ENCODE measurements at places on chromosomes 11 and 22.
A peak's percentile ranks its signal among the peaks of the same experiment; 100 is the strongest.

DNA sequence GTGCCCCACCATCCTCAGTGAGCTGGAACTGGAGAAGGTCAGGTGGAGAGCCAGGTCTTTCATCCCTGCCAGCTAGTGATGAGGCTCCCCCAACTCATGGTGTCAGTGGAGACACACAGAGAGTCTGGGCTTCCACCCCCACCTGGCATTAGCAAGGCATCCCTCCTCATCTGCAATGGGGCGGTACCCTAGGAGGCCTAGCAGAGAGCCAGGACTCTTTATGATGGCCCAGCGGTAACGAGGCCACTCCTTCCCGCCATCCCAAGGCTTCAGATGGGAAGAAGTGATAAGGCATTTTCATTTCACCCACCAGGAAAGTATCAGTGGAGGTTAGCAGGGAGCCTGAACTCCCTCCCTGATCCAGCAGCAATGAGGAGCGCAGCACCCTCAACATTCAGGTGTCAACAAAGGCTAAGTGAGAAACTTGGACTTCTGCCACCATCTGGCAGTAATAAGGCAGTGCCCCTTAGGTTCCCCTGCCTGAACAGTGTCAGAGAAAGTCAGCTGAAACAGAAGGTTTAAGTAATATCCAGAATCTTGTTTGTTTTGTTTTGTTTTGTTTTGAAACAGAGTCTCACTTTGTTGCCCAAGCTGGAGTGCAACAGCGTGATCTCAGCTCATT lies 40.5 kb upstream of the FBLN1 start:
- peak; percentile 45 for DNase-seq

DNA sequence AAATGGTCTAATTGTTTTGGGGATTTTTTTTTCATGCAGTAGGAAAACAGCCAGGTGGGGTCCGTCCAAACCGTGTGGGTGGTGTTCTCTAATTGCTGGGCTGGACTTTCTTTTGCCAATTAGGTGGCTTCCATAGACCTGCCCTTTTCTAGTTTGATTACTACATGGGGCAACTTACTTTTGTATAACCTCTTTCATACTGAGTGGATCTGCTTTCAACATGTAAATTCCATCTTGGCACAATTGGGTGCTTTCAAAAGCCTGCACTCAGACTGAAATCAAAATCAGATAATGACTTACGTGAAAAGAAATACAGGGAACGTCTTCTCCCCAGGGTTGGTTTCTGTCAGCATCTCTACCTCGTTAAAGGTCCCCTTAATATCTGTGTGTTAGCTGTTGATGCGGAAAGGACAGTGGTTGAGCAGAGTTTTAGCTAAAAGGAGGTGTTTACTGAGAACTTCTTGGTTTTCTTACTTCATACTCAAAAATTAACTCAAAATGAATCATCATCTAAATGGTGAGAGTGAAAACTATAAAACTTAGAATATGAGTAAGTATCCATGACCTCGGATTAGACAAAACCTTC lies 72.1 kb downstream of the BARX2 start:
- DNase-seq: no peak

DNA sequence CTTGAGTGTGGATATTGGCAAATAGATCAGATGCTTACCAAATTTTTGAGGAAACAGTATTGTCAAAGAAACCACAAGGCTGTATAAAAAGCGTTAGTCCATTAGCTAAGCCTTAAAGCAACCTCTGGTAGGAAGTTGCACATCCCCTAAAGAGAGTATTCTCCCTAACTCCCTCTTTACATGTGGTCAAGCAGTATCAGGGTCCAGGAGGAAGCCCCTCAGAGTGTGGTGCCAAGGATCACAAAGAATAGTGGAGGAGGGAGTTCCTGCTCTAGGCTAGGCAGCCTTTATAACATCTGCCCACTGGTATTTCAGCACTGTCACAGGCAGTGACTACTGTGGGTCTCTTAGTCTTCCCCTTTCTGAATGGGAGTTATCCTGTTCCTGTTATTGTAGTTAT lies 18.8 kb upstream of the AMPD3 start:
- no peak for DNase-seq

DNA sequence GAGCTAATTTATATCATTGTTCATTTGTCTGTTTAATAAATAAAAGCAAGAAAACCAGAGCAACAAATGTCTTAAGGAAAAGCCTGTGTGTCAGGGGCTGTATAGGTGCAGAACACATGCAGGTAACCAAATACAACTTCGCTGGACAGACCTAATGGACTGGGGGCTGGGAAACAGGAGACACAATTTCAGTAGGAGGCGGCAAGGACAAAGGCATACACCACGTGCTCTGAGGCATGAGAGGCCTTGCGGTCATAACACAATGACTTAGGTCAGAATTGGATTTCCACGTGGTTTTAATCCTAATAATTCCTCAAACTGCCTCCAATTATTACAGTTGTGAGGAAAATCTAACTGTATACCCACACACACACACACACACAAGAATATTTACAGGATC lies 8.7 kb upstream of the GLB1L3 start:
- DNase-seq: no peak

DNA sequence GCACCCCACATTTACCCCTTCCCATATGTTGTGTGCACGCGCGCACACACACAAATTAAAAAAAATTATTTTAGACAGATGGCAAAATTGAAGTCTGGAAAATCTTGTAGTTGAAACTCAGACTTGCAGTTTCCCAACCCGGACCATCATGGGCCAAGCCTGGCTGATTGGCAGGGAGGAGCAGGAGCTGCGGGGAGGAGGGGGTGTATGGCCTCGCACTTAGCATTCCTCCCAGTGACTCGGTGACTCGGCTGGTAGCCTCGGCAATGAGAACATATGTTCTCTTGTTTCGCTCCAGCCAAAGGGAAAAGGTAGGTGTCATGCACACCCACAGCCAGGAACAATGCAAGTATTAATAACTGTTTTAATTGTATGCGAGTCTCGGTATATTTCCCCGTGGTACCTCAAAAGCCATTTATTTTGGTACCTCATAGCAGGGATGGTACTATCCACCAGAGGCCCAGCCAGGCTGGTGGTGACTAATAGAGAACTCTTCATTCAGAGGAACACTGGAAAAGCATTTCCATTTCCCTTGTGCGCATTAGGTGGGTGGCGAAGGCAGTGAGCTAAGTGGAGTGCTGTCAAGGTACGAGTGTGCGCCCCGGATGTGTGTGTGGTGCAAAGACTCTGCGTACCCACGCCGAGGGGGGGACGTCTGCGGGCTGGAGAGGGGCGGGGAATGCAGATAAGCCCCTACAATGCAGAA lies 92.5 kb downstream of the DSCAML1 start:
- no peak for DNase-seq

DNA sequence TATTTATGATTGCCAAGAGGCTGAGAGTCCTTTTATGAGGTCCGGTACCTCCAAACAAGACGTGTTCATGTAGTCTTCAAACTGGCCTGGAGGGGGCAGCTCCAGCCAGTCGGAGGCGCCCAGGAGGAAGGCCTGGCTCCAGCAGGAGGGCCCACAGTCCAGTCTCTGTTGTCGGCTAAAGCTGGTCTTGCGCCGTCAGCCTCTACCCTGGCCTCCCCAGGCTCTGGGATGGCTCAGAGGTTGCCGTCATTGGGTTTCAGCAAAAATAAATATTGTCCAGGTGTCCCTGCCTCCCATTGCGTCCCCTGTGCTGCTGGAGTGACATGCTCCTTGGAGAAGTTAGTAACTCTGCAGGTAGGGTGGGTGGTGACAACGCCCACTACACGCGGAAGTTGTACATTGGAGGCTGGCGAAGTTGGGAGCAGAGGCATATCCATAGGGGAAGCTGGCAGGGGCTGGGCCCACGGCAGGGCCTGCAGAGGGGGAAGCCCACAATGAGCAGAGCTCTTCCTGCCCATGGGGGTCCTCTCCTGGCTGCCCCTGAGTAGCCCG lies 1.0 kb upstream of the SLC25A1 start:
- DNase-seq: peak; percentile 37

- no peak for DNase-seq
Measured at GRCh38 chr11:119103793-119104192, 2.1 kb upstream of the DPAGT1 start.

- no peak for DNase-seq
Measured at GRCh38 chr11:65778901-65779668, 1.7 kb downstream of the AP5B1 start.

DNA sequence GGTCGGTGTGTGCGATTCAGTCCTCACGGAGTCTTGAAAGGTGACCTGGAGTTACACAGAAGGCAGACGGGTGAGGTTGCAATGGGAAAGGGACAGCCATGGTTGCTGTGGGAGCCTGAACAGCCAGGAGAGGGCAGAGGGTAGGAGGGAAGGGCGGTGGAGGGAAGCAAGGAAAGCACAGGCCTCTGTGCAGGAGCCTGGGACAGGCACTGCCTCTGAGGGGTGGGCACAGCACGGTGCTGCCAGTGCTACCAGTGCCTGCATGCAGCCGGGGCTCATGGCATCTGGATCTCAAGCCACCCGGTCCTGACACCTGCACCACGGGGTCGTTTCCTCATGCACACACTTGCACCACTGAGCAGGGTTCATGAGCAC lies 401.0 kb downstream of the TBC1D22A start:
- DNase-seq: no peak

DNA sequence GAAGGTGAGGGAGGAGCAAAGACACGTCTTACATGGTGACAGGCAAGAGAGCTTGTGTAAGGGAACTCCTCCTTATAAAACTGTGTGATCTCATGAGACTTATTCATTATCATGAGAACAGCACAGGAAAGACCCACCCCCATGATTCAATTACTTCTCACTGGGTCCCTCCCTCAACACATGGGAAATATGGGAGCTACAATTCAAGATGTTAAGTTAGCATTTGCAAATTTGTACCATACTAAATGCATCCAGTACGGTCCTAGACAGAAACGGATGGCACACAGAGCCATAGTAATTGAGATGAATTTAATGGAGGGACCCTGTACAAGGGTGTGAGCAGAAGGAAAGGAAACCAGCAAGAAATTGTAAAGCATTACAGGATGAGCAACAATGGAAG lies 765.8 kb upstream of the API5 start:
- no peak for DNase-seq

- DNase-seq: no peak
Measured at GRCh38 chr22:47049078-47049624, 286.7 kb downstream of the TBC1D22A start.

GRCh38 chr22:39989633-39990032 lies 5.1 kb upstream of the FAM83F start:
- DNase-seq: no peak

DNA sequence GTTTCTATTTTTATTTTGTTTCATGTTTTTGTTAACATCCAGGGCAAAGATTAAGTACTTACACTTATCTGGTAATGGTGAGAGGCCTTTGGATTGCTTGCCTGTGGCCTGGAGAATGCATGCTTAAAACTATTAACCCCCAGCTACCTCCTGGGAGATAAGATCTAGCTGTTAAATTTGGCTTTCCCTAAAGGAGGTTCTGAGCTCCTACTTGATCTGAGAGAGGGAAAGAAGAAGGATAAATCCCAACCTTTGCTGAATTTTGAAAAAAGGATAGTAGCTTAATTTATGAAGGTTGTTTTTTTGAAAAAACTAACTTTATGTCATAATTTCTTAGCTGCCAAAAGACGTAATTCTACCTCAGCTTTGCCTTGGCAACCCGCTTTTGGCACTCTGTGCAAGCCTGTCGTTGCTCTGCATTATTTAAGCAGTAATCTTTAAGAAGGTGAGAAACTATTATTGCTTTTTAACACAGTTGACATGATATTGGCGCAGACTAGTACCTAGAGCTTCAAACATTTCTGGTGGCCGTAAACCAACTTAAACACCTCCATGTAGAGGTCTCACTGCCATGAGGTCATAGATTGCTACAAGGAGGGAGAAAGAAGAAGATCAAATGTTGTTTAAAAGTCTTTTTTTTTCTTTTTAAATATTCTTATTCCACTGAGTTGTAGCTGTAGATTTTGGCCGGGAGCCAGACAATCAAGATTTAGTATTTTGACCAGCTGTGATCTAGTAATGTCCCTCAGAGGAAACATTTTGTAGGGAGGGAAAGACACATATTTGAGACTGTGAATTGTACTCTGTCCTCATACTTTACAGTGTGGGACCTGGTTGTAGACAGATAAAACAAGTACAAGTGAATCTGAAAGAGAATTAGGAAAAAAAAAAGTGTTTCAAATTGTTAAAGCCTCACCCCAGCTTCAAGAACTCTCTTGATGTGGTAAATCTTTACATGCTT lies 74.4 kb downstream of the WNT11 start:
- DNase-seq: no peak

DNA sequence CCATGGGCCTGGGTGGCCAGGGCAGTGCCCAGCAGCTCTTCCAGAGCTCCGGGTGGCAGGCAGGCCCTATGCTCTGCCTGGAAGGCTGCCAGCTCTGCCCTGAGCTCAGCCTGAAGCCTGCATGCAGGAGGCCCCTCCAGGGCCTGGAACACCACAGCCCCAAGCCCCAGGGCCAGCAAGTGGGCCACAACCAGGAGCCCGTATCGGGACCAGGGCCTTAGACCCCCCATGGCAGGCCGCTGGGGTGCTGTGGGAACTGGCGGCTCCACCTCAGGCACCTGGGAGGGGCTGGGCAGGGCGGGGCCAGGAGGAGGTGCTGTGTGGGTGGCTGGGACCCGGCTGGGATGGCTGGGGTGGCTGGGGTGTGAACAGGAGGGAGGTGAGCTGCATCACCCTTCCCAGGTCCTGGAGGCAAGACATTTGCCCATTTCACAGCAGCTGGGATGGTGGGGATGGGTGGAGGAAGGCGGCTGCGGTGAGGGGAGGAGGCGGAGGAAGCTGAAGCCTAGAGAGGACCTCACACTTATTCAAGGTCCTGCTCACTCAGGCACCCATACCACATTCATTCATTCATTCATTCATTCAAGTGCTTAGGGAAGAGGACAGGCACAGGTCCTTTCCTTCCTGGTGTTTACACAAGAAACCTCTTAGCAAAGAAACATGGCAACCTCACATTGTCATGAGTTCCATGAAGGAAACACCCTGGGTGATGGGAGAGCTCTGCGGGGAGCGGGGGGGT lies at the start of gene KCNK7:
Gene KCNK7, minus strand, starts transcription at position 258 of the 739 bp plus-strand sequence. Its CDS starts 28 bp downstream, at position 230.
- DNase-seq: no peak

DNA sequence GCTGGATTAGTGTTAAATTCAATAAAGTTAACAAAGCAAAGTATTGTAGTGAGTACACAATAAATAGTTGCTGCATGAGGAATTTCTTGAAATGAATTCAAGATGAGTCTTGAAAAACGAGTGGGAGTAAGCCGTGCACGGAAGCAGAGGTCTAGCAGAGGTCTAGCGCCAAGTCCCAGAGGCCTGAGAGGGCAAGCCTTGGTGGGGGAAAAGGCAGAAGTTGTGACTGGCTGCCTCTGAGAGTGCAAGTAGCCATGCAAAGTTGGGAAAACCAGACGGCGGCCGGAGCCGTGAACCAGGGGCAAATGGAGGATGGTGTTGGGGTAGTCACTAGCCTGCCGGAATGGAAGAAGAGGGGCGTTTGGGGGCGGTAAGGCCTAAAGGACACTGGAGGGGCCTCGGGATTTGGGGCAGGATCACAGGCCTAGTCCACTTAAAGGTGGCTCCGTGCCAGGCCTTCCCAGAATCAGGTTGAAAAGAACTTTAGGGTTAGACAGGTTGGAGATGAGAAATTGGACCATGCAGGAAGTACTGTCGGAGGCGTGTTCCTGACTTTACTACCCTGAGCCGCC lies 379 bp upstream of the SLC3A2 start:
- DNase-seq: no peak

GRCh38 chr22:21624880-21625791 lies 4.7 kb downstream of the YDJC start:
- no peak for DNase-seq

Measured in NCI-H1105 (cell line).